Activated naive CD4-positive, alpha-beta T cell treated with Interleukin-2 at 50 U/mL for 16 hours (primary cell): ENCODE measurements at places on chromosomes 6 and 20.

DNA sequence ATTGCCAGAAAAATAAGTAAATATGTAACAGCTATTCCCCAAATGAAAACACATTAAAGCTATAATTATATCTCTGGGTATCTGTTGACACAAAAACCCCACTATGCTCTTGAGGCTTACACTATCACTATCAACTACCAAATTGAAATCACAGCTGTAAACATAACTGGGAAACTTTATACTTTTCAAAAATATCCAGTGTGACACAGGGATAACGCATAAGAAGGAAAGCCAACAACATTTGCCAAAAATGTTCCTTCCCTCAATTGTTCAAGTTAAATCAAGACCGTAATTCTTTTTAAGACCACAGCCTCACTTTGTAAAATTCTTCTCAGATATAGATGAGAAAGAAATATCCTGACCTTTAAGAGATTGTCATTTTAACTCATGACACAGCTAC, 3.1 kb downstream of the ZHX3 start:
- DNase-seq, result no peak

- no peak for DNase-seq
Observed at GRCh38 chr20:46557231-46557956, 6.9 kb upstream of the OCSTAMP start.

DNA sequence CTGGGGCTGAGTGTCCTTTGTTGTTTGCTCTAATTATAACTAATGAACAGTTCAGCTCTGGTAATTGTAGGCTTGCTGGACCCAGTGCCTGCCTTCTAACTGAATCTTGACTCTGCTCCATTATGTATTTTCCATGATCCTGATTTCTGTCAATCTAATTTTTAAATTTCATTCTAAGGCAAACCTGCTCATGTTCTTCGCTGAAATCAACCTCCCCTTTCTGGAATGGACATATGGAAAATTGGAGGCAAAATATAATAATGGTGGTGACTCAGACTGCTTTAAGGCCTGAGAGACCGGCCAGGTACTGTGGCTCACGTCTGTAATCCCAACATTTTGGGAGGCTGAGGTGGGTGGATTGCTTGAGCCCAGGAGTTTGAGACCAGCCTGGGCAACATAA, 182.7 kb upstream of the AKAP12 start:
- no peak for DNase-seq

- no peak for DNase-seq
Observed at GRCh38 chr6:13421425-13422059, 65.9 kb downstream of the GFOD1 start.

DNA sequence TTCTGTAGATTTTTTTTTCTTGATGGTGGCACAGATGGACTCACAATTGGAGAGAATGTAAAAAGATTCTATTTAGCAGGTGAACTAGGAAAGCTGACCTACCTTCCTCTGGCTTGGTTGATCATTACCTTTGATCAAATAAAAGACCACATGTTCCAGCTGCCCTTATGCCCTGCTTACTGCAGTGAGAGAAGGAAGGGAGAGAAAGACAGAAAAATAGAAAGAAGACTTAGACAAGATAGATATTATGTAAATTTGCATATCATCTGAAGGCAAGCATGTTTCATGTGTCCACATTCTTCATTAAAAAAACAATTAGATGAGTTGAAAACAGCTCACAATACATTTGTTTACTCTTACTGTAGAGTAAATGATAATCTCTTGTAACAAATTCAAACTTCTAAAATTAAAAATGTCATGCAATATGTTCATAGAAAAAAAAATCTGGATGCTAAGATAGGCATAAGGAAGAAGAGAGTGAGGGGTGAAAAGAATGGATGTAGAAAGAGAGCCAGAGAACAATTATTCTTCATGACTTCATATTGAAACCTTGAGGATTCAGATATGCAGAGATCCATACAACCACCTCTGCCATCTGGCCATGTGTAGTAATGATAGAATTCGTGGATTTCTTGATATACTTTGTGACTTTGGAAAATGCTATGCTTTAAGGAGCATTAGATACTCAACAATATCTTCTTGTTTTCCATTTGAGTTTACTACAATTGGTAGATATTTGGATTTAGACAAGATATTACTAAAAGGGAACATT, 71.7 kb downstream of the RFX6 start:
- DNase-seq, result no peak
